Effector CD4-positive, alpha-beta T cell (primary cell): ENCODE measurements at places on chromosomes 4 and X.

- no peak for DNase-seq
Observed at GRCh38 chr4:149512501-149512900, 303.1 kb downstream of the IQCM start.

GRCh38 chr4:54731976-54732375, 74.2 kb downstream of the KIT start:
- no peak for DNase-seq

GRCh38 chr4:41882625-41883347, 52.4 kb upstream of the TMEM33 start:
- DNase-seq = peak; percentile 25

GRCh38 chr4:71930459-71930858, 101.3 kb upstream of the NPFFR2 start:
- no peak for DNase-seq

GRCh38 chr4:107380190-107380589, 339.8 kb downstream of the PAPSS1 start:
- no peak for DNase-seq
